ENCODE measurements at places on chromosomes 4 and X. TPM values are rescaled to one million over a fixed set of nuclear protein-coding genes. Genes with fewer than 3 reads are reported as not detected.

The VEGFC gene
- 51.2 TPM for total RNA-seq

The RNF150 gene
- 0.37 TPM for total RNA-seq

The OTUD6A gene
- total RNA-seq: not detected

The LNX1 gene
- total RNA-seq: 0.87 TPM

The RASGEF1B gene
- not detected for total RNA-seq

The DMRTC1 gene
- not detected for total RNA-seq

The VEGFD gene
- total RNA-seq: 0.37 TPM

The SCRG1 gene
- not detected for total RNA-seq

The IL3RA gene
- total RNA-seq: not detected

The TENT5D gene
- total RNA-seq: not detected

The PHEX gene
- total RNA-seq: 0.47 TPM

The MBNL3 gene
- 3.7 TPM for total RNA-seq

The FAM50A gene
- total RNA-seq: 37.4 TPM

The CD38 gene
- total RNA-seq: 0.23 TPM

The MAGEE2 gene
- not detected for total RNA-seq

The TEX11 gene
- not detected for total RNA-seq

The TMEM31 gene
- not detected for total RNA-seq

The SGMS2 gene
- total RNA-seq: 20.8 TPM

The LAP3 gene
- total RNA-seq: 93.4 TPM

The SCML2 gene
- 5.9 TPM for total RNA-seq

The FGF2 gene
- total RNA-seq: 16.7 TPM

The ATP2B3 gene
- total RNA-seq: 0.03 TPM

The PRRG3 gene
- 0.37 TPM for total RNA-seq

The SORBS2 gene
- 14.6 TPM for total RNA-seq

The SPANXN2 gene
- not detected for total RNA-seq

The TCEAL6 gene
- total RNA-seq: not detected

The MAP3K15 gene
- 4.5 TPM for total RNA-seq

The SHISA3 gene
- not detected for total RNA-seq

The FATE1 gene
- total RNA-seq: not detected

The SMARCA5 gene
- total RNA-seq: 29.5 TPM

The POU3F4 gene
- not detected for total RNA-seq

The PLRG1 gene
- total RNA-seq: 151 TPM

The SHROOM3 gene
- total RNA-seq: 11.8 TPM

The GAGE2A gene
- 5.9 TPM for total RNA-seq

The RIPPLY1 gene
- total RNA-seq: not detected

The RS1 gene
- total RNA-seq: not detected

The NPY1R gene
- 0.27 TPM for total RNA-seq

The FAAH2 gene
- not detected for total RNA-seq

The FABP2 gene
- not detected for total RNA-seq

Data from HT1080 (cell line).